ENCODE measurements at places on chromosomes 12 and 14. TPM values are rescaled to one million over a fixed set of nuclear protein-coding genes. Genes with fewer than 3 reads are reported as not detected.

- H3K36me3 ChIP-seq, result no peaks in the 10 kb centered on the region
- no peak overlapping the region for H3K4me3 ChIP-seq
- H3K27ac ChIP-seq, result no peak overlapping the region
- H3K4me1 ChIP-seq, result peaks cover 18% of the 10 kb centered on the region
- peaks cover 41% of the 10 kb centered on the region for H3K27me3 ChIP-seq
- no peak for DNase-seq
Measured at GRCh38 chr12:63155375-63155774, 4.4 kb upstream of the AVPR1A start.

GRCh38 chr14:38790916-38791315 lies 312.1 kb downstream of the SEC23A start:
- peaks cover 10% of the 10 kb centered on the region for H3K27me3 ChIP-seq
- no peaks in the 10 kb centered on the region for H3K4me1 ChIP-seq
- H3K4me3 ChIP-seq, result no peak overlapping the region
- DNase-seq, result no peak
- H3K36me3 ChIP-seq, result no peaks in the 10 kb centered on the region
- H3K27ac ChIP-seq, result no peak overlapping the region

DNA sequence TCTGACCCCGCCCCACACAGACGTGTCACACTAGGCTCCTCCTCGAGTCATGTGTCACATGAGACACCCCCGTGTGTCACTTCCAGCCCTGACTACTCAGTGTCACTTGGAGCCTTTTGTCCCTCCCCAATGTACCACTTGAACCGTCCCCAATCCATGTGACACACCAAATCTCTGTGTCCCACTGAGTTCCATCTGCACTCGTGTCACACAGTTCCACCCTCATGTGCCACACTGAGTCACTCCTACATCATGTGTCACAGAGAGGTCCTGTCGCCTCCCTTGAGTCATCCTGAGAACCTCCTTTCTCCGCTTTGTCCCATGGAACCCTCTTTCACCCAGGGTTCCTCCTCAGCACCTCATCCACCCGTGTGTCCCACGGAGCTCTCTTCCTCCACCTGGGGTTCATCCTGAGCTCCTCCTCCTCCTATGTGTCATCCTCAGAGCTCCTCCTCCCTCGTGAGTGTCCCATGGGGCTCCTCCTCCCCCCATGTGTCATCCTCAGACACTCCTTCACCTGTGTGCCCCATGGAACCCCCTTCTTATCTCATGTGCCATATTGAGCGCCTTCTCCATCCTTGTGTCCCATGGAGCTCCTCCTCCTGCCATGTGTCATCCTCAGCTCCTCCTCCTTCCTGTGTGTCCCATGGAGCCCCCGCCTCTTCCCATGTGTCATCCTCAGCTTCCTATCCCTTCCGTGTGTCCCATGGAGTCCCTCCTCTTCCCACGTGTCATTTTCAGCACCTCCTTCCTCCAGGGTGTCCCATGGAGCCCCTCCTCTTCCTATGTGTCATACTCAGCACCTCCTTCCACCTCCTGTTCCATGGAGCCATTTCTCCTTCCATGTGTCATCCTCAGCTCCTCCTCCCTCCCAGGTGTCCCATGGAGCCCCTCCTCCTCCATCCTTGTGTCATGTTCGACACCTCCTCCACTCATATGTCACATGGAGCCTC lies 32.0 kb downstream of the RTL1 start:
- DNase-seq, result peak; percentile 29
- no peaks in the 10 kb centered on the region for H3K4me1 ChIP-seq
- no peaks in the 10 kb centered on the region for H3K27me3 ChIP-seq
- no peaks in the 10 kb centered on the region for H3K36me3 ChIP-seq
- no peak overlapping the region for H3K27ac ChIP-seq

- H3K27ac ChIP-seq, result no peak overlapping the region
- DNase-seq, result no peak
- H3K36me3 ChIP-seq, result no peaks in the 10 kb centered on the region
- H3K4me1 ChIP-seq, result peaks cover 5% of the 10 kb centered on the region
Measured at GRCh38 chr12:101951002-101951670, 73.8 kb downstream of the DRAM1 start.

DNA sequence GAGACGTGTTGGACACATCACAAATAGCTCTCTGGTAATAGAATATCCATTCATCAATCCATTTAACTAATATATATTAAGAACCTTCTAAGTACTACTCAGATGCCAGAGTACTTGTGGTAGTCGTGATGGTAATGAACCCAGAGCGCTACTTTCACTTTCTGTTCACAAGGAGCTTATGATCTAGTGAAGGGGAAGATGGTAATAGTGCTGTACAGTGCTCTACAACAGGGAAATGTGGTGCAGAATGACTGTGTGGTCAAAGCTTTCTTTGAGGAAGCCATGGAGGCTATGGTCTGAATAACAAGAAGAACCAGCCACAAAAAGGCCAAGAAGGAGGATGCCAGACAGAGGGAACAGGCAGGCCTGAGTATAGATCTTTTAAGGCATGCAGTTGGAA lies 212.0 kb downstream of the PTPRO start:
- no peak overlapping the region for H3K27ac ChIP-seq
- no peaks in the 10 kb centered on the region for H3K27me3 ChIP-seq
- H3K4me1 ChIP-seq, result peaks cover 40% of the 10 kb centered on the region
- no peak for DNase-seq
- H3K36me3 ChIP-seq, result no peaks in the 10 kb centered on the region
- H3K4me3 ChIP-seq, result no peak overlapping the region

Gene SPX
- 2.6 TPM for total RNA-seq

- no peak overlapping the region for H3K4me3 ChIP-seq
- no peak overlapping the region for H3K27ac ChIP-seq
- no peaks in the 10 kb centered on the region for H3K27me3 ChIP-seq
- DNase-seq, result no peak
- no peaks in the 10 kb centered on the region for H3K4me1 ChIP-seq
Measured at GRCh38 chr12:38411426-38411825, 94.9 kb downstream of the ALG10B start.

GRCh38 chr14:71931492-71932228 lies 569 bp upstream of the RGS6 start:
- peaks cover 13% of the 10 kb centered on the region for H3K4me1 ChIP-seq
- no peak overlapping the region for H3K4me3 ChIP-seq
- no peaks in the 10 kb centered on the region for H3K36me3 ChIP-seq
- H3K27ac ChIP-seq, result no peak overlapping the region
- peaks cover 48% of the 10 kb centered on the region for H3K27me3 ChIP-seq

Gene SUDS3
- total RNA-seq, result 22.6 TPM

Gene FOXG1
- total RNA-seq, result not detected

Gene MYO1H
- not detected for total RNA-seq

DNA sequence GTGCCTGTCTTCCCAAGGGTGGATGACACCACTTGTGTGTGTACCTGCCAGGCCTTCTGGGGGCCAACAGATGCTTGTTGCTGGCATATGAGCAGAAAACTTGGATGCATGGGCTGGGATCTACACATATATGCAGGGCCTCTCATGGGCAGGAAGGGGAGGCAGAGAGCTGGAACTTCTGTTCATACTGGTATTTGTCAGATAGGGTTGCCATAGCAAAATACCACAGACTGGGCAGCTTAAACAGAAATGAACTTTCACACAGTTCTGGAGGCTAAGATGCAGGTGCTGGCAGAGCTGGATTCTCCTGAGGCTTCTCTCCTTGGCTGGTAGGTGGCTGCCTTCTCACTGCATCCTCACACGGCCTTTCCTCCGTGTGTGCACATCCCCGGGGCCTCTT lies 121.8 kb downstream of the SUDS3 start:
- H3K4me1 ChIP-seq, result peaks cover 4% of the 10 kb centered on the region
- no peak overlapping the region for H3K4me3 ChIP-seq
- no peaks in the 10 kb centered on the region for H3K27me3 ChIP-seq

Gene LRP6
- total RNA-seq, result 41.4 TPM

GRCh38 chr14:88706425-88706824 lies 86.3 kb downstream of the EML5 start:
- DNase-seq, result no peak
- no peak overlapping the region for H3K4me3 ChIP-seq
- H3K27ac ChIP-seq, result no peak overlapping the region
- peaks cover 19% of the 10 kb centered on the region for H3K27me3 ChIP-seq
- no peaks in the 10 kb centered on the region for H3K36me3 ChIP-seq

Data from chondrocyte (in vitro differentiated cells).